ENCODE measurements at places on chromosomes 12 and 14.

GRCh38 chr14:31106768-31107167, 80.6 kb upstream of the STRN3 start:
- DNase-seq, result no peak

DNA sequence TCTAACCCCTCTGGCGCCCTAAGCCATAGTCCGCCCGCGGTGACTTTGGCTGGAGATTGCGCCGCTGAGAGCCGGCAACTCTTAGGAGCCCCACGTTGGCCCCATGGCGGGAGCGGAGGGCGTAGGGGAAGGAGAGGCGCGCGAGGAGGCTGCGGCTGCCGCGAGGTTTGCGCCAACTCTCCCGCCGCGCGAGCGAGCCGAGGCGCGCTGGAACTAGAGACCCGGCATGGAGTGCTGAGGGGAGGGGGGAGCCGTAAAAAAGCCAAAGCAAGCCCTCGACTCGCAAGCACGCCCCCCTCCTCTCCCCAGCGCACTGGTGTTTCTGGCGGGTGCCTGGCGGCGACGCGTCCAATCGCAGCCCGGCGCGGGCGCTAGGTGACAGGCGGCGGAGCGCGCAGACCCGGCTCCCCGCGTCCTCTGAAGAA, at the start of gene SYT10:
TSS of gene SYT10 (minus strand) at position 233 of the 425 bp plus-strand sequence. CDS start 297 bp downstream, outside the sequence.
- DNase-seq, result no peak

GRCh38 chr12:2341871-2342270, 289.1 kb downstream of the CACNA1C start:
- no peak for DNase-seq

DNA sequence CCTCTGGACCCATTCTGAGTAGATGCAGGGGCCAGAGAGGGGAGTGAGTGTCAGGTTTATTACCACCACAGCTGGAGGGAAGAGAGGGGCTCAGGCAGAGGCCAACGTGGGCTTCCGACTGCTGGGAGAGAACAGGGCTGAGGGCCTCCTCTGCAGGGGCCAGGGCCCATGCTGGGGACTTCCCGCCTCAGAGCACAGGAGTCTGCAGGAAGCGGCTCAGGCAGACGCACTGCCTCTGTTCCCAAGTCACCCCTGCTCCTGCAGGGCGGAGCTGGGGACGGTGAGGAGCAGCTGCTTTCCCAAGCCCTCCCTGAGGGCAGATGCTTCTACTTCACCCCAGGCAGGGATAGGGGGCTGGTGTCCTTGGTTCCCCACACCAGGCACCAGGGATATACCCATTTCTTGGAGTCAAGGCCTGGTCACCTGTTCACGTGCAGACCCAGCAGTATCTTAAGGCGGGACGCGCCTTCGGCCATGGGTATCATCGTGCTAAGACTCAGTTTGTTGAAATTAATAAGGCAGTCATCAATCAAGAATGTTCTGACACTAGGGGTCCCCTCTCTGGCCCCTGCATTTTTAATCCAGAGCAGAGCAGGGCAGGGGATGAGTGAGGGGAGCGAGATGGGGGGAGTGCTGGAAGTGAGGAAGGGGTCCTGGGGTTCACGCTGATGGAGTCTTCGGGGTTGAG, 100.0 kb downstream of the PIWIL1 start:
- no peak for DNase-seq

DNA sequence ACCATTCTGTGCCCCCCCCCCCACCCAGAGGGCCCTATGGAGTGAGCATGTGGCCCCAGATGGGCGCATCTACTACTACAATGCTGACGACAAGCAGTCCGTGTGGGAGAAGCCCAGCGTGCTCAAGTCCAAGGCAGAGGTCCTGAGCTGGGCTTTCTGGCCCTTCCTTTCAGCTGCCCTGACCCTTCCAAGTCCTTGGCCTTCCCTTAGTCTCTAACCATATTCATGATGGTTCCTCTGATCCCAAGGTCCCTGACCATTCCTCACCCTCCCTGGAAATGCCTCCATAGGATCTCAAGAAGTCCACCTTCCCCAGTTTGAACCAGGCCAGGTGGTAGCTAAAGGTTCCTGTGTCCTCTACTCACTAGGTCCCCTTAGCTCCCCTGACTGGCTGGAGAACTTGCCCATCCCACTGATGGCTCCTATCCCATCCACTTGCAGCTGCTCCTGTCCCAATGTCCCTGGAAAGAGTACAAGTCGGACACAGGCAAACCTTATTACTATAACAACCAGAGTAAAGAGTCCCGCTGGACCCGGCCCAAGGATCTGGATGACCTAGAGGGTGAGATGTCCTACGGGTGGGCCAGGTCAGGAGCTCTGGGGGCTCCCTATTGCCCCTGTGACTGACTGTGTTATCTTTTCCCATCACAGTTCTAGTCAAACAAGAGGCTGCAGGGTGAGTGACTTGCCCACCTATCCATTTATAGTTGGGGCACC, 9.8 kb downstream of the PRPF40B start:
- no peak for DNase-seq

GRCh38 chr12:109844983-109845823, 12.0 kb upstream of the TRPV4 start:
- peak; percentile 62 for DNase-seq

DNA sequence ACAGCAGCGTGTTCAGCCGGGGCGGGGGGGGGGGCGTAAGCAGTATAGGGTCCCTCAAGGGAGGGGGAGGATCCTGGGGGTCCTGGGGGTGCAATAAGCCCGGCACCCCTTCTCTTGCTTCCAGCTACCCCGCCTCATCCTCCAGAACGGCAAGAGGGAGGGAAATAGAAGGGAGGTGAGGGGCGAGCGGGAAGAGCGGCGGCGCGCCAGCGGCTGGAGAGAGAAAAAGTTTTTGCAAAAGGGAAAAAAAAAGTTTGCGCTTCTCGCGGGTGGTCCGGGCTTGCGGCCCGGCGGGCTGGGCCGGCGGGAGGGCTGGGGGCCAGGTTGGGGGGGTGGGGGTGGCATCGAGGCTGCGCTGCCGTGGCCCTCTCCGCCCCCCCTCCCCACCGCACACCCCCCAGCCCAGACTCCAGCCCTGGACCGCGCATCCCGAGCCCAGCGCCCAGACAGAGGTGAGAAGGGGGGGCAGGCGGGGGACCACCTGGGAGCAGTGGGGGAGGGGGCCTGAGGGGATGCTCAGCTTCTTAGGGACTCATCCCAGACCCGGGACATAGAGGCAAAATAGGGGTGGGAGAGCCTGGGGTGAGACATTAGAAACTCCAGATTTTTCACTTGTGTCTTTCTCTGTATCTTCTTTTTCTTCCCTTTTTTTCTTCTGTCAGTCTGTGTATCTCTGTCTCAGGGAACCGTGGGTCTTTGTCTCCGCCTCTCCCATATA, at the start of gene GLI1:
TSS of gene GLI1 (plus strand) at position 36 of the 718 bp plus-strand sequence. CDS start 3,907 bp downstream, outside the sequence.
- no peak for DNase-seq

- DNase-seq, result no peak
Measured at GRCh38 chr14:103897075-103897947, 30.9 kb upstream of the TDRD9 start.

GRCh38 chr14:89648924-89649323, 231.9 kb upstream of the FOXN3 start:
- no peak for DNase-seq

GRCh38 chr12:95177201-95177768, 40.0 kb downstream of the FGD6 start:
- no peak for DNase-seq

- DNase-seq, result no peak
Measured at GRCh38 chr14:66752109-66752508, 244.2 kb downstream of the GPHN start.

DNA sequence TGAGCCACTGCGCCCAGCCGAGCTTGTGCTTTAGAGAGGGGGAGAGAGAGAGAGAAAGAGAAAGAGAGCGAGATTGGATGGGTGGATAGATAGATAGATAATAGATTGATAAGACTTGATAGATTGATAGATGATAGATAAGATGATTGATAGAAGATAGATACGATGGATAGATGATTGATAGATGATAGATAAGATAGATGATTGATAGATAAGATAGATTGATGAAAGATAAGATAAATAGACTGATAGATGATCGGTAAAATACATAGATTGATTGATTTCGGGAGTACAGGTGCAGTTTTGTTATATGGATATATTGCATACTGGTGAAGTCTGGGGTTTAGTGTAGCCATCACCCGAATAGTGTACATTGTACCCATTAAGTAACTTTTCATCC, 65.9 kb downstream of the SPRING1 start:
- DNase-seq, result no peak

GRCh38 chr12:26628234-26628633, 204.8 kb downstream of the ITPR2 start:
- no peak for DNase-seq

GRCh38 chr14:46672128-46672527, 20.5 kb upstream of the RPL10L start:
- no peak for DNase-seq

GRCh38 chr12:112711507-112711906, 80.0 kb upstream of the RPH3A start:
- DNase-seq, result no peak
